Cardiac septum (tissue), 1 donor: ENCODE measurements at places on chromosomes 1 and 21. TPM values are rescaled to one million over a fixed set of nuclear protein-coding genes. Genes with fewer than 3 reads are reported as not detected.

TMIGD3 gene
- 0.32 TPM for total RNA-seq

AMY2A gene
- total RNA-seq, result not detected

MYOM3 gene
- total RNA-seq, result 249 TPM

SMIM1 gene
- total RNA-seq, result 8.0 TPM

GLIS1 gene
- total RNA-seq, result 0.30 TPM

RHCE gene
- total RNA-seq, result 0.57 TPM

SLC9C2 gene
- 0.13 TPM for total RNA-seq

FAM167B gene
- total RNA-seq, result 5.4 TPM

ADAMTS5 gene
- total RNA-seq, result 4.0 TPM

POGZ gene
- 54.4 TPM for total RNA-seq

RIPK4 gene
- 0.13 TPM for total RNA-seq

SFN gene
- not detected for total RNA-seq

CFAP126 gene
- total RNA-seq, result not detected

LORICRIN gene
- not detected for total RNA-seq

FCGR3B gene
- total RNA-seq, result 8.4 TPM

FLG2 gene
- total RNA-seq, result not detected

CHIA gene
- total RNA-seq, result not detected

PPP1R15B gene
- 21.2 TPM for total RNA-seq

HSPA6 gene
- 1.9 TPM for total RNA-seq

AQP10 gene
- 0.70 TPM for total RNA-seq

RAP1A gene
- total RNA-seq, result 114 TPM

SPTA1 gene
- total RNA-seq, result 0.43 TPM

ADAMTSL4 gene
- 28.9 TPM for total RNA-seq

KRTAP21-1 gene
- total RNA-seq, result not detected

FCRL2 gene
- total RNA-seq, result not detected

CBR3 gene
- total RNA-seq, result 2.1 TPM

HPDL gene
- not detected for total RNA-seq

SEMA4A gene
- 2.7 TPM for total RNA-seq

AVPR1B gene
- total RNA-seq, result not detected

RGS8 gene
- total RNA-seq, result not detected

LRRC38 gene
- 0.73 TPM for total RNA-seq

SYTL1 gene
- total RNA-seq, result 0.65 TPM

ARHGEF10L gene
- 59.8 TPM for total RNA-seq

CAP1 gene
- 82.8 TPM for total RNA-seq

OR2AK2 gene
- total RNA-seq, result not detected

MFAP2 gene
- 4.8 TPM for total RNA-seq

CR1L gene
- not detected for total RNA-seq

PALMD gene
- total RNA-seq, result 67.0 TPM

NBPF14 gene
- total RNA-seq, result 11.9 TPM

WDR3 gene
- total RNA-seq, result 14.5 TPM

AMPD1 gene
- 0.30 TPM for total RNA-seq

STXBP3 gene
- total RNA-seq, result 30.3 TPM

MMEL1 gene
- total RNA-seq, result not detected

CYP4A22 gene
- not detected for total RNA-seq

UBL4B gene
- total RNA-seq, result not detected

ERO1B gene
- total RNA-seq, result 5.8 TPM

GPR25 gene
- total RNA-seq, result not detected
